ENCODE measurements at places on chromosomes 16 and 17. TPM values are rescaled to one million over a fixed set of nuclear protein-coding genes. Genes with fewer than 3 reads are reported as not detected.

GRCh38 chr16:47750371-47750770 lies 289.2 kb downstream of the PHKB start:
- no peaks in the 10 kb centered on the region for H3K4me1 ChIP-seq
- no peak overlapping the region for H3K4me3 ChIP-seq
- H3K36me3 ChIP-seq = no peaks in the 10 kb centered on the region
- no peaks in the 10 kb centered on the region for H3K27me3 ChIP-seq
- H3K27ac ChIP-seq = no peak overlapping the region

- no peak overlapping the region for H3K4me3 ChIP-seq
- H3K4me1 ChIP-seq = peaks cover 32% of the 10 kb centered on the region
- no peak for DNase-seq
- H3K27me3 ChIP-seq = peaks cover 2% of the 10 kb centered on the region
- no peak overlapping the region for H3K27ac ChIP-seq
Measured at GRCh38 chr17:2936771-2937321, 126.6 kb downstream of the OR1D5 start.

DNA sequence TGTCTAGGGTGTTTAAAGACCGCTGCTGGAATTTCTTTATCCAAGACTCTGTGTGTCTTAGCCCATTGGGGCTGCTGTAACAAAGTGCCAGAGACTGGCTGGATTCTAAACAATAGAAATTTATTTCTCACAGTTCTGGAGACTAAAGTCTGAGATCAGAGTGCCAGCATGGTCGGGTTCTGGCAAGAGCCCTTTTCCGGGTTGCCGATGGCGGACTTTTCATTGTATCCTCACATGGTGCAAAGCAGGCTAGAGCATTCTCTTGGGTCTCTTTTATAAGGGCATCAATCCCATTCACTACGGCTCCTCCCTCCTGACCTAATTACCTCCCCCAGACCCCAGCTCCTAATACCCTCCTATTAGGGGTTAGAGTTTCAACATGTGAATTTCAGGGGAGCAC lies 9.5 kb downstream of the NLRC5 start:
- H3K27me3 ChIP-seq = no peaks in the 10 kb centered on the region
- H3K4me1 ChIP-seq = peaks cover 10% of the 10 kb centered on the region
- H3K4me3 ChIP-seq = no peak overlapping the region

Gene TBC1D3G
- total RNA-seq = not detected

Gene TVP23C
- total RNA-seq = 8.4 TPM

Gene SETD1A
- total RNA-seq = 2.4 TPM

Gene PLA2G10
- not detected for total RNA-seq
